ENCODE measurements at places on chromosomes 7 and 10. TPM values are rescaled to one million over a fixed set of nuclear protein-coding genes. Genes with fewer than 3 reads are reported as not detected.

- DNase-seq: no peak
Observed at GRCh38 chr10:16470747-16471146, 33.9 kb downstream of the PTER start.

KCNMA1 gene
- 4.2 TPM for polyA plus RNA-seq

DNA sequence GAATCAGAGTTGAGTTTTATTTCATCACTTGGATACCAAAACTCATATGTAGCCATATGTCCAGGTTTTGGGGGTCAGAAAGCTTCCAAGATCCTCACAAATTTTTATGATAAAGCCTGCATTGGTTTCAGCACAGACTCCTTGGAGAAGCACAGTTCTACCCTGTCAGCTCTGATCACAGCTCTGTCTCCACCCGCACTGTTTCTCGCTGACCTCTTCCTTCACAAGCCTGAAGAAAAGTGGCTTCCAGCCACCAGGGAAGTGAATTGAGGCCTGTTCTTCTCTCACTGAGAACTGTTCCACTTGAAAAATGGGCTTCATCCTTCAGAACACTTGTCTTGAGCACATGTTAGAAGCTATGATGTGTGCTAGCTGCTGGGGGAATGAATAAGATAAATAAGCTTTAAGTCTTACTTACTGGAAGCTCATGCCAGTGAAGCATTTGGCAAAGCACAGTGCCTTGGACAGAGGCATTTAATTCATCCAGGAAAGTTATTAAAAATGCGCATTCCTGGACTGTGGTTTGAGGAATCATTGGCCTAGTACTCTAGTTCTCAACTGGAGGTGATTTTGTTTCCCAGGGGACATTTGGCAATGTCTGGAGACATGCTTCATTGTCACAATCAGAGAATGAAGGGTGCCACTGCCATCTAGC is 133.6 kb downstream of the BMPER start:
- no peak for DNase-seq

- DNase-seq: no peak
Observed at GRCh38 chr7:94578614-94579013, 69.0 kb downstream of the CASD1 start.

DNA sequence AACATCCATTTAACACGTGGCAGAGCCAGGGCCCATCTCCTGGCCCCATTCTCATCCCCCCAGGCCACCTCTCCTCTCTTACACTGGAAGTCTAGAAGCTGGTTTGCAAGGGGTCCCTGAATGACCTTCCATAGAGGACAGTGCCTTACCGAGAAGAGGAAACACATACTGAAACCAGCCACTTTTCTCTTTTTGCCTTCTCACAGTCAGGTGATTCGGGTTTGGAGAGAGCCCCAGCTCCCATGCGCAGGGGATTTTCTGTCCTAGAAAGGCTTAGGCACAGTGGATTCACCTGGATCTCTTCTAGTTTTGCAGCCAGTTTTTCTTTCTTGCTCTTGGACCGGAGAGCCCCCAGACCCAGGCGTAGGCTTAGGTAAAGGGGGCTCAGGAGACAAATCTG is 334.1 kb upstream of the C7orf33 start:
- DNase-seq: no peak

AGR2 gene
- polyA plus RNA-seq: 15.1 TPM

LYZL2 gene
- not detected for polyA plus RNA-seq

DNA sequence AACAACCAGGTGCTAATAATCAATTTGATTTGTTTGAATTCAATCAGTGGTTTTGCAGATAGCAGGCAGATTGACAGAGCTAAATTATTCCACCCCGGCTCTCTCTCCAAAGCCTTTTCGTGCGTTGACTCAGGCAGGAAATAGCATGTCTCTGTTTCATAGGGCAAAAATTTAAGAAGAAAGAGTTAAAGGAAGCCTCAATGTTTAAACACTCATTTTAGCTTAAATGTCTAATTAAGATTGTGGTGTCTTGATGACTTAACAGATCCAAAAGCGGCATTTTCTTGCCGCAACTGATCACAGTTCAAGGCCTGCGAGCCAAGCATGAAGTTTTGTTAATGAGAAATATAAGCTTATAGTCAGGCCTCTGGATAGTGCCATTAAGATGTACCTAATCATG is 1051.1 kb upstream of the AUTS2 start:
- no peak for DNase-seq

GRCh38 chr7:69564454-69565417 is 33.5 kb upstream of the AUTS2 start:
- DNase-seq: peak; percentile 48

SPDYE5 gene
- not detected for polyA plus RNA-seq

RNF32 gene
- polyA plus RNA-seq: 1.6 TPM

C7orf33 gene
- not detected for polyA plus RNA-seq

DNA sequence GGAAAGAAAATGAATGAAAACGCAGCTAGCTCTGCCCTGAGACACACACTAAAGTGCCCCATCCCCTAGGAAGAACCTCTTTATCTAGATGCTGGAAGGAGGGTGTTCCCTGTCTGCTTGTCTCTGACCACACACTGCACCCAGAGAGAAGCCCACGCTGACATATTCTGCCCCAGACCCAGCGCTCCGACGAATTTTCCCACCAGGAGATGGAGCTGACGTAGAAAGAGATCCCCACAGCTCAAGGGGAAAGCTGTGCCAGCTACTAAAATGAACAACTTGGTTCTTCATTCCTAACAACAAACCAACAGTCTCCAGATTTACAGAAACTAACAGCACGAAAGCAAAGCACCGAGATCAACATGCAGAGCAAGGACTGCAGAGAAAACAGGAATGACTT is 73.3 kb downstream of the KIAA1549 start:
- no peak for DNase-seq

GRCh38 chr10:112778579-112778978 is 171.5 kb upstream of the TCF7L2 start:
- DNase-seq: no peak

SMKR1 gene
- polyA plus RNA-seq: 3.9 TPM

DNA sequence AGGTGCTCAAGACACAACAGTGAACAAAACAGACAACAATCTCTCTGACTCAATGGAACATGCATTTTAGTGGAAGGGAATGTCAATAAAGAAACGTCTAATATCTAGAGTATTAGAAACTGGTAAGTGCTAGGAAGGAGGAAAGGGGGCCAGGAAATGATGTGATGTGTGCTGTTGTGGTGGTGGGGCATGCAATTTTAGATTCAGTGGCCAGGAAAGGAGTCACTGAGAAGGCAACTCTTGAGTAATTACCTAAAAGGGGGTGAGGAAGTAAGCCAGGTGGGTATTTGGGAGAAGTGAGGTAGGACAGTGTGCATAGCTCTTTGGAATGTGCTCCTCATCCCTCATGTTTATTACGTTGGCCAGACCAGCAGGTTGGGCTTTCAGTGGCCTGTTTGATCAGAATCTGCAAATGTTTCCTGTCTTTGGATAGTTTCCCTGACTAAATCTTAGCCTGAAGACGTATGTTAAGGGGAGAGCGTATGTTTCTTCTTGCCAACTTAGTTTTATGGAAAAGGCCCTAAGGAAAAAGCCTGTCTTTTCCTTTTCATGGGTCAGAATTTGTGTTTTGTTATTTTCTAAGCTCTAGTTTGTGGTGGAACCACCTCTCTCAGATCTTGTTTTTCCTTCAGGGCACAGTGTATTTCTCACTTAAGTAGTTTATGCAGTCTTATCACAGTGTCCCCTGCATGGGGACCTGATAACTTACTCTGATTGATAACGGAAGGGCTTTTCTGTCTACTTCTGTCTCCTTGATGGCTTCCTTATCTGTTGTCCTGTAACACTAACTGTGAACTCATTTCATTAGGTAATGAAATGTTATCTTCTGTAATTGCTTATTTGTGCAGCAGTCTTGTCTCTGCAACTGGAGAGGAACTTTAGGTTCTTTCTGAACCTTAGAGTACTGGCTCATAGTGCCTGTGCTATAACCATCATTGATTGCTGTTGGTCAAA is 203.7 kb downstream of the AUTS2 start:
- no peak for DNase-seq

CRHR2 gene
- not detected for polyA plus RNA-seq

GNGT1 gene
- not detected for polyA plus RNA-seq

DNA sequence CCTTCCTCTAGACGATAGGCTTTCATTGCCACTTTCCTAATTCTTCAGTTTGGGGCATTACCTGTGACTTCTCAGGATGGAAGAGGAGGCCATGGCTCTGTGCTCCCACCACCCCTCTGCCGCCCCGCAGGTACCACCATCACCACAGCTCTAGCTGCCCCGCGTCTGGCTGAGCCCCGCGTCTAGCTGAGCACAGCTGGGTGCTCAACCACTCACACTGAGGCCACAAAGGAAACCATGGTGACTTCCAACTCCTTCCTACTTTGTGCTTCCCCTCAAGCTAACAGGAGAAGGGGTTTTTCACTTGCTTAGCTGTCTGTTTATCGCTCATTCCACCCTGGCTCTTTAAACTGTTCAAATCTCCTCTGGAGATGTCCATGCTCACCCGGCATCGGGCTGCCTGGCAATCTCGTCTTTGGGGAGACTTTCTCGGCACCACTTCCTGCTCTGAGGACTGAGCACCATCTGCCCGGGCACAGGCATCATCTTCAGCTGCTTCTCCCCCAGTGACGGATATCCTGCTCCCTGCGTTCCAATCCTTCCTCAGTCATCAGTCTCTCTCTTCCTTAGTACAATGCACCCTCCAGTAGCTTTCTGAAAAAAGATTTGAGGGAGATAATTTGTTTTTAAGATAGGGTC is 59.4 kb downstream of the MAD1L1 start:
- no peak for DNase-seq

GRCh38 chr10:49297818-49298670 is 926 bp upstream of the C10orf71 start:
- DNase-seq: no peak

- no peak for DNase-seq
Observed at GRCh38 chr7:133709036-133709880, 417.9 kb upstream of the LRGUK start.

DNA sequence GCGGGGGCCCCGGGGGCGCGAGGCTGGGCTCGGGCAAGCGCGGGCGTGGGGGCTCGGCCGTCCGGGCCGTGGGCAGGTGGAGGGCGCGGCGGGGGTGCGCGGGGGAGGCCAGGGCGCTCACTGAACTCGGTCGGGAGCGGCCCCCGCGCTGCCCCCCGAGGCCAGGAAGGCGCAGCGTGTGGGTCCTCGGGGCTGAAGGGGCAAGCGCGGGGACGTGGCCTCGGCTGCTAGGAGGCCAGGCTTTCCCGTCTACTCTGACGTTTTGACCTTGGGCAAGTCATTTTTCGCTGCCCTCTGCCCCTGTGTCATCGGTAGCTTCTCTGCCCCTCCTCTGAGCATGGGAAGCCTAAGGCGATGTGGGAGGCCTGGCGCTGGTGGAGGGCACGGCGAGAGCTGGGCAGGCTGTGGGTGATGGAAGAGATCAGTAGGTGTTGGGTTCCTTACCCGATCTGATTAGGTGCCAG is 441 bp downstream of the FBH1 start:
- peak; percentile 73 for DNase-seq

DNA sequence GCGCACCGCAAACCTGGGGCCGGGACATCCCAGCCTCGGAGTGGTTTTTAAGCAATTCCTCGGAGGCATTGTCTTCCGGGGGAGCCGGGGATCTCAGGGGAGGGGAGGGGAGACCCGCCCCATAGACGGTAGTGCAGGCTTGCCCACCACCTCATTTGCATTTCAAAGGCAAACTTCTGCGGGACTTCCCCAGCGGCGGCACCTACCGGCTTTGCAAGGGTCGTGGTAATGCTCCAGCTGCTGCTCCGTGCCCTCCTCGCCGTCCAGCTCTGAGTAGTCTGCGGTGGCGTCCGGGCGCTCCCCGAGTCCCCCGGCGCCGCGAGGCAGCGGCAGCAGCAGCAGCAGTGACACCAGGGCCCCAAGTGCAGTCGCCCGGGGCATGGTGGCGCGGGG is 425 bp downstream of the TLL2 start:
- DNase-seq: no peak
